Fibroblast of upper back skin (primary cell): ENCODE measurements at places on chromosomes 5 and 9.

GRCh38 chr9:132211570-132211969, 49.7 kb downstream of the NTNG2 start:
- no peak for DNase-seq

GRCh38 chr9:85215961-85216360, 525.8 kb downstream of the AGTPBP1 start:
- DNase-seq: peak; percentile 53

DNA sequence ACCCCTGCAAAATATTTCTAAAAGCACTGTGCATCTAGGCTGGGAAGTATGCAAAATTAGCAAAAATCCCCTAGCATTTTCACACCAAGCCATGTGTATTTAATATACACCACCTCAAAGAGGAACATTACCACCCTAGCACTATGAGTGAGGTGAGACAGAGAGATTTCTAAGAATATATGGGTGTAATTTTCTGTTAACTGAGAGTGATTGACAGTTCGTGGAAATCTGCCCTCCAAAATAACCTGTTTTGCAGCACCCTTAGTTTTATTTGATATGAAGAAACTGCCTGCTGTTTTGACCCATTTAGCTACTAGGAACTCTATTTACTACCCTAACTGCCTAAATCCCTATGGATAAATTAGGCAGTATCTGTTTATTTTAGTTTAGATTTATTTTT, 64.2 kb upstream of the CDKN2B start:
- no peak for DNase-seq

DNA sequence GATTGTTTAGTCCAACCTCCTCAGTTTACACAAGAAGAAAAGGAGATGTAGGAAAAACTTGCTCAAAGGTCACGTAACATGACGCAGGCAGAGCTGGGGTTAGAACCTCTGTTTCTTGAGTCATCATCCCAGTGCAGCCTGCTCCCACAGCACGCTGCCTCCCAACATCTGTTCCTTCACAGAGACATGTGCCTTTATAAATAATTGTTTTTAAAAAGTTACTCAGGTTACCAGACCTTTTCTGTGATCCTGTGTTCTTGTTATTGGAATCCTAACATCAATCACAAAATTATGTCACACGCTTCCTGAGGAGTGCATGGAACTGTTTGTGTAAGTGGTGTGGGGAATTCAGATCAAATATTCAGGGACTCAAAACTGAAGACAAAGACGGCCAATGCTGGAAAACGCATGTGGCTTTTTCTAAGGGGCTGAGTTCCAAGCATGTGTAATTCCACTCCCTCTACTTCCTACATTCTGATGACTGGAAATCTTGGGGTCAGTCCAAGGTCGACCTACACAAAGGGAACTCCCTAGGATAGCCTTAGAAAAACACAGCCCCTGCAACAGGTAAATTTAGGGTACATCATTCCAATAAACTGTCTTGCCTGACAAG, 184.3 kb downstream of the TSSK1B start:
- DNase-seq: peak; percentile 78

GRCh38 chr9:2916382-2916985, 72.6 kb upstream of the PUM3 start:
- no peak for DNase-seq

DNA sequence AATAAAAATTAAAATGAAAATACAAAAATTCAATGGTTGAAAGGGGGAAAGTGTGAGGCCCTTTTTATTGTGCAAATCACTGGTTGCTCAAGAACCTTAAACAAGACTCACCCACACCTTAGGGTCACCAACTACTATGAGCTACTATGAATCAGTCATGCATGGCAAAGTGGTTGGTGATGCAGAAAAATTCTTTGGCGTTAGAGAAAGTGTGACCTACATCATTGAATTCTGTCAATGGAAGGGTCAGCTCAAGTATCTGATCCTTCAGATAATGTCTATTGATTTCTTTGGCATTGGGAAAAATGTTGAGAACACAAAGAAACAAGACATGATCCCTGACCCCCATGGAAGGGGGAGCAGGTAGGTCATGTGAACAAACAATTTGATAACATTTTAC, 149.7 kb upstream of the ADCY2 start:
- DNase-seq: no peak

DNA sequence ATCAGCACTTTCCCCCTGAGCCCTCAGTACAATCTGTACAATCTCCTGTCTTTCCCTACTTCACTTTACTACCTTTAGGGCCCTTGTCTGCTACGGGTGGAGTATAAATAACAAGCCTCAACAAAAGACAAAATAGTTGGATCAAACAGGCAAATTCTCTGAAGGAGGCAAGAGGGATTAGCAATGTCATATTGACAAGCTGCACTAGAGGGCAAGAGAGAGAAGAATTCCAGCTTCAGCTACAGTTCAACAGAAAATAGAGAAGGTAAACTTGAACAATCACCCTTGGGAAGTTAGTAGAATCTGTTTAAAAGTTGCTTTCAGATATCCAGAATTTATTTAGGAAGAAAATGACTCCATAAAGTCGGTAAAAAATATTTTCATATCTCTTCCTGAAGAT, 68.4 kb upstream of the IZUMO3 start:
- DNase-seq: peak; percentile 14

DNA sequence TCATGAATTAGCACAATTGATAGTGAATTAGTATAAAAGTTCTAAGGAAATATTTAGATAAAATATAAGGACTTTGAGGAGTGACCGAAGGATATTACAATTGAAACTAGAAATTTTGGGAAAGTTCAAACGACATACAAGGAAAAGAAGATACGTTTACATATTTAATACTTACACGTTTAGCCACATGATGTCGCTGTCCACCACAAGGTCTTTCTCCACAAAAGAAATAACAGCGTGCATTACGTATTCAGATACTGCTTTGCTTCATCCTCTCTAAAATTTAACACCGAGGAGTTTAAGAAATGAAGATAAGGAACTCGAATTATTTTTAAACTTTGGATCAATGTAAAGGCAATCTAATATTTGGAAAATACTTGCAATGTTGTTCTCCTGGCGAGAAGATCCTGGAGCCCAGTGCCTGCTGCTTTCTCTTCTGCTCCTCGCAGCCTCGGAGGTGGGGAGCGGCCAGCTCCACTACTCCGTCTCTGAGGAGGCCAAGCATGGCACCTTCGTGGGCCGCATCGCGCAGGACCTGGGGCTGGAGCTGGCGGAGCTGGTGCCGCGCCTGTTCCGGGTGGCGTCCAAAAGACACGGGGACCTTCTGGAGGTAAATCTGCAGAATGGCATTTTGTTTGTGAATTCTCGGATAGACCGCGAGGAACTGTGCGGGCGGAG, at the start of gene PCDHA3:
Gene PCDHA3 (plus strand): TSS at position 242 of the 678 bp plus-strand sequence.
- peak; percentile 2 for DNase-seq

- no peak for DNase-seq
These were observed 74.1 kb upstream of the FSD1L start for GRCh38 chr9:105373723-105374122.

- peak; percentile 34 for DNase-seq
These were observed 15.6 kb upstream of the FAM81B start for GRCh38 chr5:95375591-95375990.

- DNase-seq: no peak
These were observed 148.5 kb downstream of the GNAQ start for GRCh38 chr9:77883133-77883532.

- no peak for DNase-seq
These were observed 30.2 kb downstream of the EFNA5 start for GRCh38 chr5:107640568-107640967.

DNA sequence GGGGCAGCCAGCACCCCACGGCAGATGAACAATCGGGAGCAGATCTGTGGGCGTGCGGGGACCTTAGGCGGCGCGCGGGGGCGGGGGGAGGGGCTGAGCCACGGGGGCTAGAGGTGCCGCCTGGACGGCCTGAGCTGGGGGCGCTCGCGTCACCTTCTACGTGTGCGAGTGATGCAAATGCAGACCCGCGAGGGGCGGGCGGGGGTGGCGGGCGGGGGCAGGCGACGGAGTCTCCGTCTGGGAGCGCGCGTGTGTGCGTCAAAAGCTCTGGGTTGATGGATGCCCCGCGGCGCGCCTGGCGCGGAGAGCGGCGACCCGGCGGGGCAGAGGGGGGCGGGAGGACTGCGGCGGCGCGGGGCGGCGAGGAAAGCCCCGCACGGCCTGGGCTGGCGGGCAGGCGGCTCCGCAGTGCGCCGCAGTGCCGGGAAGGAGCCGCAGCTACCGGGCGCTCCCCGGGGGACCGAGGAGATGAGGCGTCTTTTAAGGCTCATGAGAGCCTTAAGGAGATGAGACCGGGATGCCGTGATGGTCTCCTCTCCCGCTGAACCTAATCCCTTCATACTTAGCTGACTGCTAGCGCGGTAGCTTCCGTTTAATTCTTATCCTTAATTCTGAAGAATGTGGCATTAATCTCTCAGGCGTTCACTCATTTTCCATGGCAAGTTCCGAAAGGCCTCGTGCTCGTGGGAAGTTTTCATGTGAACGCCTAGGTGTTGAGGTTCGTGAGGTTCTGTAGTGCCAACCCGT, 1.5 kb downstream of the SV2C start:
- DNase-seq: no peak

- DNase-seq: peak; percentile 12
These were observed 1035.3 kb downstream of the CDH12 start for GRCh38 chr5:21817668-21818369.

DNA sequence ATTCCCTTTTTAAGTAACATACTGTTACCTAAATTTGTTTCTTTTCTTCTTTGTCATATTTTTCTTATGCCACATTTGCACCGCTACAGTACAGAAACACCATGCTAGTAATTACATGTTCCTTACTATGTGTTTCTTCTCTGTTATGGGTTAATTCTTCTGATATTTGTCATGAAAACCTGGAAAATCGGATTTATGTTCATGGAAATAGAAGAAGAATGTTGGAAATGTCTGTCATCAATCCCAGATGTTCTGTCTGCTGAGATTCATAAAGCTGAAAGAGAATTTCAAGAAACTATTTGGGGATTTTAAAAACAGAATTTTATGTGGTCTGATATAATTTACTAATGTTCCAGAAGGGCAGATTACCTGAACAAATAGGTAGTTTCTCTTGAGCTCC, 305.2 kb upstream of the NREP start:
- peak; percentile 45 for DNase-seq

DNA sequence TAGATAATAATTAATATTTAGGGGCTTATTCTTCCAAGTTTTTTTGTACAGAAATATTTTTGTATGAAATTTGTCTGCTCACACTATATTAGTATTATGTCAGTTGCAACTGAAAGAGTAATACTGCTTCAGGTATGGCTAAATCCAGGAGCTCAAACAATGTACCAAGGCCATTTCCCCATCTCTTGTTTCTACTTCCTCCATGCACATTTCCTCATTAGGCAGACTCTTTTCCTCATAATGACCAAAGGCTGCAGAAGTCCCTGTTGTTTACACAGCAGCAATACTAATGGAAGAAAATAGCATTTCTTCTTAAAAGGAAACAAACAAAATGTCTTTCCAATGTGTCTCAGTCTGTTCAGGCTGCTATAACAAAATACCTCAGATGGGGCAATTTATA, 9.2 kb upstream of the OTULINL start:
- no peak for DNase-seq

DNA sequence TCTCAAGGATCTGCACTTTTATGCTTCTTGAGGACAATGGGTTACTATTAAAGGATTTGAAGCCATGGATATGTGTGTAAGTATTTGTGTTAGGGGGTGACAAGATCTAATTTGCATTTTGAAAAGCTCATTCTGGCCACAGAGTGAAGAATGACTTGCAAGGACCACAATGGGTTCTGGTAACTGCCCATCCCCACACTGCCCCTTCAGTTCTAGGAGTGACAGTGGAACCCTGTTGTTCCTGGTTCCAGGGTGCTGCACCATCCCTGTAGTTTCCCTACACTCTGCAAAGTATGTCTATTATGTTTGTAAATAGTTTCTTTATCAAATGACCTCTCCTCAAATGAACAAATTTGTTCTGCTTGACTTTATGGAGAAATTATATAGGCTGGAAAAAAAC, 9.7 kb upstream of the SPRY4 start:
- no peak for DNase-seq

- DNase-seq: no peak
These were observed 23.5 kb downstream of the PDGFRB start for GRCh38 chr5:150131978-150132694.

DNA sequence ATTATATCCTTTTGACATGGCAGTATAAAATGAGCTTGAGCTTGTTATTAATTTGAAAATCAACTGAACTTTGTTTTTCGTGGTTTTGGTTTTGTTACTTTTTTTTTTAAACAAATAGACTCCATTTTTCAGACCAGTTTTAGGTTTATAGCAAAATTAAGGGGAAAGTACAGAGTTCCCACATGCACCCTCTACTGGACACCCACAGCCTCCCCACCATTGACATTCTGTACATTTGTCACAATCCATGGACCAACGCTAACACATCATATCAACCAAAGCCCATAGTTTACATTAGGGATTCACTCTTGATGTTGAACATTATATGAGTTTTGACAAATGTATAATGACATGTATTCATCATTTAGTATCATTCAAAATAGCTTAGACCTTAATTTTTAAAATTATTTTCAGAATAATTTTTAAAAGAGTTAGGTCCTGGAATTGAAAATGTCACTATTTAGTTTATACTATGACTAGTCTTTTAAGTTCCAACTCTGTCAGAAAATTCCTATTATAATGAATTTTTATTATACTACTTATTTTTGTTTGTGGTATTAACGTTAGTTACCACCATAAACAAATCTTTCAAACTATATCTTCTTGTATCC, 35.3 kb upstream of the JMY start:
- no peak for DNase-seq

DNA sequence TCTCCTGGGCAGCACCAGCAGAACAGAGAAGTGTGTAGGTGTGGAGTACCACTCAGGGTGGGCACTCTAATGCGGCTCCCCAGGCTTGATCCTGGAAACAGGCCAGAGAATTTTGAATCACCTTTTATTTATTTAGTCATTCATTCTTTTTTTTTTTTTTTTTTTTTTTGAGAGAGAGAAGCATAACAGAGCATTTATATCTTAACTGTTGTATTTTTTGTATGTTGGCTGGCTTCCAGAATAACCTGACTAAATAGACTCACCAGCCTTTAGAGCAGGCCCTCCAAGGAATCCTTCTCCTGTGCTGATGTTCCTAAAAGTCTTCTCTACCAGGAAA, 153.4 kb downstream of the PIK3R1 start:
- DNase-seq: peak; percentile 13

- DNase-seq: no peak
These were observed 3.2 kb downstream of the SLC22A4 start for GRCh38 chr5:132297211-132297940.

- DNase-seq: peak; percentile 66
These were observed 481.0 kb upstream of the RGMB start for GRCh38 chr5:98292496-98292895.
